NCI-H774 (cell line): ENCODE measurements at places on chromosomes 12 and 14.

DNA sequence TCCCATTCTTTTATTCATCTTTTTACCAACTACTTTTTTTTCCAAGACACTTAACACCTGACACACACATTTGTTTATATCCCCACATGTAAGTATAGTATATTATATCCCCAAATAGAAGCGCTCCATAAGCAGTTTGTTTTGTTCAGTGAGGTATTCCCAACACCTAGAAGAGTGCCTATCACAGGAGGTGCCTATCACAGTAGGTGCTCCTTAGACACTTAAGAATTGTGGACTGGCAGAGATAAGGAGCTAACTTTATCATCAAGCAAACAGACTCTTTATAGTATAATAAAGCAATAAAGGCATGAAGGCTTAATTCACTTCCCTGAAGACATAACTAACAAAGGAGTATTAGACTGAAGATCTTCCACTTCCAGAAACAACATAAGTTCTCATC is 29.1 kb downstream of the OSBPL8 start:
- no peak for DNase-seq

DNA sequence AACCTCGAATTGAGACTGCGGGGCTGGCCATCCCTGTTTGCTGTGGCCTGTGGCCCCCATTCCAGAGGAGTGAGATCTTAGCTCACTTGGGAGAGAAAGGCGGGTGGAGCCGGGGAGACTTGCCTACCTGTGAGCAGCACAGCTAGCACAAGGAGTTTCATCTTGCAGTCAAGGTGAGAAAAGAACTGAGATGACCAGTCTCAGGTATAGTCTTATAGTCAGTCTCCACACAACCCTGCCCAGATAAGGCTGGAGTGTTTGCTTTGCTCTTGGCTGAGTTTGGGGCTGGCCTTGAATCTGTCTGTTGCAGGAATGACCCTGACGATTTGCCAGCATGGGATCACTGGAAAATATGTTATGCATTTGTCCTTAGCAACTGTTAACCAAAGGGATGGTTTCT is at the start of gene PLA2G1B:
PLA2G1B (minus strand) TSS at position 187 of the 400 bp plus-strand sequence; CDS start at position 161, 26 bp downstream.
- no peak for DNase-seq

DNA sequence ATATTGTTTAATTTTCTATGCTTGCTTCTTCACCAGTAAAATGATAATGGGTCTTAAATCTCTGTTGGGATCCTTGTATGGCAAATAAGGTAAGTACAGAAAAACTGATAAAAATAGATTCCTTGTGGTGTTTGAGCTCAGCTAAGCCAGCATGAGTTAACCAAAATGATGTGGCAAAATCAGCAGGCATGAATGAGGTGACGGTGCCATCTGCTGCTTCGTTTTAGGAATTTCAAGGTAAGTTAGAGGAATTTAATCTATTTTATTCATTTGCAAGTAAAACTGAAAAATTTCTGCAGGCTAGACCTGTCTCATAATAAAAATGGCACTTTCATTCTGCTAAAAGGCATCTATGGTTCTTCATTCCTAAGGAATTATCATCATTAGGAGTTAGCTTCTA is 10.0 kb upstream of the CLEC7A start:
- no peak for DNase-seq

DNA sequence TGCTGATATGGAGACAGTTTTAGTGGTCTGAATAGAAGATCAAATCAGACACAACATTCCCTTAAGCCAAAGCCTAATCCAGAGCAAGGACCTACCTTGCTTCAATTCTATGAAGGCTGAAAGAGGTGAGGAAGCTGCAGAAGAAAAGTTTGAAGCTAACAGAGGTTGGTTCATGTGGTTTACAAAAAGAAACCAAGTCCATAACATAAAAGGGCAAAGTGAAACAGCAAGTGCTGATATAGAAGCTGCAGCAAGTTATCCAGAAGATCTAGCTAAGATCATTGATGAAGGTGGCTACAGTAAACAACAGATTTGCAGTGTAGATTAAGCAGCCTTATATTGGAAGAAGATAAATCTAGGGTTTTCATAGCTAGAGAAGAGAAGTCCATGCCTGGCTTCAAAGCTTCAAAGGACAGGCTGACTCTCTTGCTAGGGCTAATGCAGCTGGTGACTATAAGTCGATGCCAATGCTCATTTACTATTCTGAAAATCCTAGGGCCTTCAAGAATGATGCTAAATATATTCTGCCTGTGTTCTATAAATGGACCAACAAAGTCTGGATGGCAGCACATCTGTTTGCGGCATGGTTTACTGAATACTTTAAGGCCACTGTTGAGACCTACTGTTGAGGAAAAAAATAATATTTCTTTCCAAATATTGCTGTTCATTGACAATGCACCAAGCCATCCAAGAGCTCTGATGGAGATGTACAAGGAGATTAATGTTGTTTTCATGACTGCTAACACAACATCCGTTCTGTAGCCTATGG is 361.0 kb downstream of the DPF3 start:
- DNase-seq: no peak
